ENCODE measurements at places on chromosomes 7 and 10. TPM values are rescaled to one million over a fixed set of nuclear protein-coding genes. Genes with fewer than 3 reads are reported as not detected.

Gene LRRC17
- total RNA-seq, result 12.5 TPM

Gene NUTM2B
- 1.3 TPM for total RNA-seq

Gene ZNF239
- 3.7 TPM for total RNA-seq

Gene CXCL12
- total RNA-seq, result 169 TPM

DNA sequence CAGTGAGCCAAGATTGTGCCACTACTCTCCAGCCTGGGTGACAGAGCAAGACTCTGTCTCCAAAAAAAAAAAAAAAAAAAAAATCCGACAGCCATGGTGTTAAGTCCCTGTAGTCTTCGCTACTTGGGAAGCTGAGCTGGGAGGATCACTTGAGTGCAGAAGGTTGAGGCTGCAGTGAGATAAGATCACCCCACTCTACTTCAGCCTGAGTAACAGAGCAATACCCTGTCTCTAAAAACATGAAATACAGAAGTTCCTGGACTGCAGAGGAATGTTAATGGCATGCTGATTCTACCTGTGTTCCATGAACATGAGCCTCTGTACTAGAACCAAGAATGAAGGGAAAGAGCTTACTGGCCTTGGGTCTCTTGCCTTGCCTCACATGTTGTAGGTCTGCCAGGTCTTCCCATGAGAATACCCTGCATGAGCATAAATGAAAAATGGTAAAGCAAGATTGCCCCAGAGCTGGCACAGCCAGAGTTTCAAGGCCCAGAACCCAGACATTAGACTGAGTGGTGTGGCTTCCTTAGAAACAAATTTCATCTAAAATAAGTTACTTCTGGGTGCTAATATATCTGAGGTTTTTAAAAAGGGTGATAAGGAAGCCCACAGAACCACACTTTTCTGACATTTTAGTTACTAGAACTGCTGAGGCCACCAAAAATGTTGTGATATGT is 8.6 kb downstream of the YAE1 start:
- no peak overlapping the region for H3K27ac ChIP-seq
- H3K27me3 ChIP-seq, result no peaks in the 10 kb centered on the region
- no peak overlapping the region for H3K4me3 ChIP-seq
- H3K4me1 ChIP-seq, result no peaks in the 10 kb centered on the region

Gene ADIRF
- not detected for total RNA-seq

- no peak for DNase-seq
- H3K4me1 ChIP-seq, result peaks cover 2% of the 10 kb centered on the region
- peaks cover 72% of the 10 kb centered on the region for H3K27me3 ChIP-seq
- H3K4me3 ChIP-seq, result no peak overlapping the region
- H3K27ac ChIP-seq, result no peak overlapping the region
Measured at GRCh38 chr10:124425227-124425962, 6.7 kb upstream of the OAT start.
